Upper lobe of right lung (tissue), 1 donor: ENCODE measurements at places on chromosomes 4 and X. TPM values are rescaled to one million over a fixed set of nuclear protein-coding genes. Genes with fewer than 3 reads are reported as not detected.

GRCh38 chrX:12890467-12890866 is 16.0 kb upstream of the TLR8 start:
- H3K27ac ChIP-seq = no peak overlapping the region
- H3K27me3 ChIP-seq = no peaks in the 10 kb centered on the region
- H3K36me3 ChIP-seq = no peaks in the 10 kb centered on the region
- H3K4me1 ChIP-seq = no peaks in the 10 kb centered on the region
- no peak for DNase-seq

DNA sequence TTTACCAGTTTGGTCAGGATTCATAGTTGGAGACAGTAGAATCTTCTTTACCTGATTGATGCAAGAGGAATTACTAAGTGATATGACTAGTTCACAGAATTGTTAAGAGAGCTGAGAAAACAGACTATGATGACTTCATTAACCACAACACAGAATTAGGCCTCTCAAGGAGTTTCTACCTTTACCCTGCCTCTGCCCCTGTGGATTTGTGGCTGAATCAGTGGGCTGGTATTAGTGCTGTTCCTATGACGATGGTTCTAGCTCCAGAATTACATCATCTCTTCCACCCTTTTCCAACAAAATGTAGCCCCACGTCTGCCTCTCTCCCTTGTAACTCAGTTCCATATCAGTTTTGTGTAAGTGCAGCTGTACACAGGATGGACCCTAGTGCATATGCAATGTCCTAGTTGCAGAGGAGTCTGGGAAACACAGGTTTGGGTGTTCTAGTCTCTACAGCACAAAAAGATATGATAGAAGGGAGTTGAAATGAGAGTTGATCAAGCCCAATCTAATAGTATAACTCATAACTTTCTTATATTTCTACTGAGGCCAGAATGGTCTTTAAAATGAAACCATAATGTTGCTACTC is 99.3 kb downstream of the ANXA5 start:
- no peak overlapping the region for H3K27ac ChIP-seq
- H3K36me3 ChIP-seq = no peaks in the 10 kb centered on the region
- H3K4me1 ChIP-seq = no peaks in the 10 kb centered on the region
- no peak overlapping the region for H3K4me3 ChIP-seq

The F11 gene
- 24.7 TPM for total RNA-seq

The PAK3 gene
- 1.4 TPM for total RNA-seq

DNA sequence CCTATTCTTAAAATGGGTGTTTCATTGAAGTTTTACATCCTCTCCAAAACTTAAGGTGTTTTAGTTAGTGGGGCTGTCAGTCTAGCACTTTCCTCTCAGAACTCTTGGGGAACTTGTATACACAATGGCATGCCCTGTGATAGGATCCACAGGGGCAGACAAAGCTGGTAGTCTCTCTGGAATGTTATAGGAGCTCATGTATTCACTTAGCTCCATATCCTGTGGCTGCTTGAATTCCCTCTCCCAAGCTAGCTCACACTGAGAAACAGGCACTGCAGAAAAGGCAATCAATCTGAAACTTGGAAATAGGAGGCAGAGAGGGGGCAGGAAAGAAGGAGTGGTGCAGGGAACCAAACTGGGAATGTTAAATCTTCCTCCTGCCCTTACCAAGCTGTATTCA is 26.3 kb upstream of the ARMCX2 start:
- no peak overlapping the region for H3K27ac ChIP-seq
- no peaks in the 10 kb centered on the region for H3K36me3 ChIP-seq
- no peaks in the 10 kb centered on the region for H3K27me3 ChIP-seq
- no peak overlapping the region for H3K4me3 ChIP-seq
- no peak for DNase-seq
- H3K4me1 ChIP-seq = no peaks in the 10 kb centered on the region

The TMPRSS11F gene
- total RNA-seq = not detected
